ENCODE measurements at places on chromosomes 1 and 21.

DNA sequence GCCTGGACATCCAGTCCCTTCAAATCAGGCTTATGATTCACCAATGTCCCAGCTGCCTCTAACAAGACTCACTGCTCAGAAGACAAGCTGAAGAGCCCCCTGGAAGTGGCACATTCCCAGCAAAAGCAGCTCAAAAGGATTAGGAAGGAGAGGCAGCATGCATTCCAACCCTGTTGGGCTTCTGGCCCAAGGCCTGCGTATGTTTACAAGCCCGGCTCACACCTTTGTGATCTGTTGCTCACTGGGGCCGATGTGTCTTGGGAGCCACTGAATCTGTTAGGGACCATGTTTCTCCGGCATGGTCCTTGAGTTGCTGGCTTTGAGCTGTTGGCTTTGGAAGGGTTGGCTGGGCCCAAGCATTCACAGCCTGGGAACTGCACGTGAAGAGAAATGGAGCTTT lies 81.2 kb upstream of the C1orf174 start:
- DNase-seq, result no peak

DNA sequence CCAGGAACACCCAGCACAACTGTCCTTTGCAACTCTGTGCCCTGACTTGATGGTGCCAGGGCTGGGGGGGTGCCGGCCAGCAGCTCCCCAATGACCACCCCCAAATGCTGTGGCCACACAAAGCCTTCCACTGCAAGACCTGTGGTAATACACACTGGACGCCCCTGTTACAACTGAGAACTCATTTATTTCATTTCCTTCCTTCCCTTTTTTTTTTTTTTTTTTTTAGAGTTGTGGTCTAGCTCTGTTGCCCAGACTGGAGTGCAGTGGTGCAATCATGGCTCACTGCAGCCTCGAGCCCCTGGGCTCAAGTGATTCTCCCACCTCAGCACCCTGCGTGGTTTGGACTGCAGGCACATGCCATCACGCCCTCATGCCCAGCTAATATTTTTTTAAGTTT lies 25.2 kb downstream of the TP73 start:
- no peak for DNase-seq

DNA sequence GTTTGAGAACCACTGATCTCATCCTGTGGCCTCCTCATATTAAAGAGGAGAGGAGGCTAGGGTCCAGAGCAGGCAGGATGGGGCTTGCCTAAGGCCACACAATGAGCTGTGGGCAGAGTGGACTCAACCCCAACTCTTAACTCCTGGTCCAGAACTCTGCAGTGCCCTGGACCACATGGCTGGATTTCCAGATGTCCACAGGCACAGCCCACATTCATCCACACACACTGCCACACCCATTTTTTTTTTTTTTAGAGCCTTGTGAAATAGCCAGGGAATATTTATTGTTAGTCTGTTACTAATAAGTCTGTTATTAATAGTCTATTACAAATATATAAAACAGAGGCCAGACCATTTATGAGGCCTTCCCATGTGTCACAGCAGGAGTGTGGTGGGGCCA lies 192.2 kb downstream of the TRABD2B start:
- DNase-seq, result no peak

DNA sequence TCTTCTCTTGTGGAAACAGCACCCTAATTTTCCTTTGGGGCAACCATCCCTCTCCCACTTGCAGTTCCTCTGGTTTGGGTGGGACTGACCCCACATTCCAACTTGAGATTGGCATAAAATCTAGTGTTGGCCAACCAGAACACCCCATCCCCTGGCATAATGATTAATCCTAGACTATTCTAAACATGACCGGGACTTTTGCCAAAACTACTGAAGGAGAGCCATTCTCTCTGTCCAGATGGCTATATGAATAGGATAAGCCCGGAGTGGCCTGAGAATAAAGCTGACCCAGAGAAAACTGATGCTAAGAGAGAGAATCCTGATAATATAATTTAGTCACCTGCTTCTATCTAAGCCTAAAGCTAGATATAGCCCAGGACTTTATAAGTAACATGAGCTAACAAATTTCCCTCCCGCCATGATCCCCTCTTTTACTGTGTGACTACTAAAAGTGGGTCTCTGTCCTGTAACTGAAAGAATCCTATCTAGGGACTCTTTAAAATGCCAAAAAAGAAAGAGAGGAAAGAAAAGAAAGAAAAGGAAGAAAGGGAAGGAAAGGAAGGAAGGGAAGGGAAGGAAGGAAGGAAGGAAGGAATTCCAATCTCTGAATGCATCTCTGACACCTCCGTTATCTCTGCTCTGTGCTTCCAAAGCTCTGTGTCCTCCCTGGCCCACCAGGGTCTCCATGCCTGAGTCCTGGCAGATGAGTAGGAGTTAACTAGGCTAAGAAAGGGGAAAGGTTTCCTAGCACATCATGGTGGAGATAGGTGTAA lies 28.0 kb upstream of the NRDC start:
- no peak for DNase-seq

GRCh38 chr1:51776408-51776807 lies 102.1 kb downstream of the NRDC start:
- DNase-seq, result no peak

DNA sequence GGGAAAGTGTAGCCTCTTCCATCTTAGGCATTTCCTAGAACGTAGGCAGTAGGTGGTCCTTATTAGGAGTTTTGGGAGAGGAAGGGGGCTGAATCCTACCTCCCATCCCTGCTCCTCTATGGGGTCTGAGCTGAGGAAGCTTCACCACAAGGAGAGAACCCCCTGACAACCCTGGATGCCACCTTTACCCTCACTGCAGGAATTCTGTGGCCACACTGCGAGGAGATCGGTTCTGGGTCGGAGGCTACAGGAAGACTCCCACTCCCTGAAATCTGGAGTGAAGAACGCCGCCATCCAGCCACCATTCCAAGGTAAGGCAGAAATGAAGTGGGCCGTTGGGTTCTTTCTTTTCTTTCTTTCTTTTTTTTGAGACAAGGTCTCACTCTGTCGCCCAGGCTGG lies 1.5 kb downstream of the MX1 start:
- no peak for DNase-seq

GRCh38 chr1:167538657-167539056 lies 14.9 kb downstream of the CREG1 start:
- peak; percentile 27 for DNase-seq

GRCh38 chr1:15633756-15634420 lies 16.6 kb downstream of the DDI2 start:
- no peak for DNase-seq

- no peak for DNase-seq
Measured at GRCh38 chr21:45615145-45615711, 28.3 kb upstream of the PCBP3 start.

Data from AG20443 (cell line).